Foreskin keratinocyte (primary cell): ENCODE measurements at places on chromosomes 16 and 17.
A peak's percentile ranks its signal among the peaks of the same experiment; 100 is the strongest.

DNA sequence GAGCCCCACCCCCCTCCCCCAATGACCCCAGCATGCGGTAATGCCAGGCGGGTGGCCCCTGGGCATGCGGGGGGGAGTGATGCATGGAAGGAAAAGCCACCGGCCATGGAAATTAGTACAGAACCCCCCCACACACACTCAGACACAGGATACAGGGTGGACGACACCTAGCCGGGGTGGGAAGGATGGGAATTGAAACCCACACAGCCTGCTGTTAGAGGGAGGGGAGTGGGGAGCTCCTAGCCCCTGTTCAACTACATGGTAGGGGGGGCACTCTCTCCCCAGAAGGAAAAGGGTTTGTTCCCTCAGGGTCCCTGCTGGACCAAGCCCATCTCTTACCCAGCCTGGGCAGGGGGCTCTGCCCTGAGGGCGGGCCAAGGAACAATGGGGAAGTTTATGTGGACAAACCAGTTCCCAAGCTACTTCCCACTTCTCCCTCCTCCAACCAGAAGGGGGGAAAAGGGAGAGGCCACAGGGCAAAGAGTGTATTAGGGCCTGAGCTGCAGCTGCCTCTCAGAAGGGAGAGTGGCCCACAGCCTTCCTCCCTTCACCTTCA lies 5.2 kb downstream of the TMUB2 start:
- no peak for DNase-seq

DNA sequence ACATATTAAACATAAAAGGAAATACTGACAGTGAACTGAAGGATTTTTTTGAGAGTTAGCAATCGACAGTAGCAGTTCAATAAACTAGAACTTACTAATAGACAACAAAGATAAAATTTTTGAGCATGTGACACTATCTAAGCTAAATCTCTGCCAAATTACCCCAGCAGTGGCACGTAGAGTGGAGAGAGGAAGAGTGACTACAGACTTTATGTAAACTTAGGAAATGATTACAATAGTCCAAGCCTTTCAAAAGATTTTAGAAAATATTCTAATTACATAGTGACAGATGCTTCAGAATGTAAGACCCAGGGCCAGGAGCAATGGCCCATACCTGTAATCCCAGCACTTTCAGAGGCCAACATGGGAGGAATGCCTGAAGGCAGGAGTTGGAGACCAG lies 52.4 kb downstream of the CFDP1 start:
- DNase-seq: no peak

GRCh38 chr17:66355510-66355909 lies 53.1 kb downstream of the PRKCA start:
- no peak for DNase-seq

DNA sequence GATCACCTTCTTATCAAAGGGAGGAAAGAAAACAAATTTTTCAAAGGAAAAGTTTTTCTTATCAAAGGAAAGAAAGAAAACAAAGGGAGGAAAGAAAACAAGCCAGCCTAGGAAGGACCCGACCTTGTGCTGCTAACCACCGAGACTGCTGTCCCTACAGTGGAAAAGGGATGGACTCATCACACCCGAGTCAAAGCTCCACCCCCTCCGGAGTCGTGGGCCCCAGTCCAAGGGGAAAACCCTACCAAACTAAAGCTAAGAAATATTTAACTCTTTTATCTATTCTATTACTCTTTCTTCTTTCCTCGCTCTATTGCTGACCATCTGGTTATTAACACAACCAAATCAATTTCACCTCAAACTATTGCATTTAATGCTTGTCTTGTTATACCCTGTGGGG lies 6.1 kb upstream of the ENDOV start:
- no peak for DNase-seq

- DNase-seq: peak; percentile 62
Measured at GRCh38 chr16:74577882-74578366, 29.0 kb downstream of the GLG1 start.

DNA sequence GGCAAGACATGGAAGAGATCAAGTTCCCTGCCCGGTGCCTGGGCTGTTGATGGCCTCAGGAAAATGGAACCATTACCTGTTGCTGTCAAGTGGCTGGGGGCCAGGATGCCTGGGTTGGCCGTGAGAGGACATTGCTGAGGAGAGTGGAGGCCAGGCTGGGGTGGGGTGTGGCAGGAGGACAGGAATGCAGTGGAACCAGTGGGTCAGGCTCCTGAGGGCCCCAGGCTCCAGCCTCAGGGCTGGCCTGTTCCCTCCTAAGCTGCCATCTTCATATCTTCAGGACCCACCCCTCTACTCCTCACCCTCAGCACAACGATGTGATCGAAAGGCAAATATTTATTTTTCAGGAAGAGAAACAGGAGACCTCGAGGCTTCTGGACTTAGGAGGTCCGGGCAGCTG lies 8.5 kb upstream of the YPEL3 start:
- DNase-seq: no peak

DNA sequence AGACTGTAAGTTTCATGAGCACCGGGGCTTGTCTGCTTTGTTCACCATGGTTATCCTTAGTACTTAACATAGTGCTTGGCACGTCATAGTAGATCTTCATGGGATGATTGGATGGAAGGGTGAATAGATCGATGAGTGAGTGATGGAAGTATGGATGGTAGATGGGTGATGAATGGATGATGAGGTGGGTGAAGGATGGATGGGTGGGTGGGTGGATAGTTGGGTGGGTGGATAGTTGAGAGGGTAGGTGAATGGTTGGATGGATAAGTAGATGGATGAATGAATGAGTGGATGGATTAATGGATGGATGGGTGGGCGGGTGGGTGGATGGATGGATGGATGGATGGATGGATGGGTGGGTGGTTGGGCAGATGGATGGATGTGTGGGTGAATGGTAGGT lies 133.2 kb upstream of the PLCG2 start:
- DNase-seq: no peak

DNA sequence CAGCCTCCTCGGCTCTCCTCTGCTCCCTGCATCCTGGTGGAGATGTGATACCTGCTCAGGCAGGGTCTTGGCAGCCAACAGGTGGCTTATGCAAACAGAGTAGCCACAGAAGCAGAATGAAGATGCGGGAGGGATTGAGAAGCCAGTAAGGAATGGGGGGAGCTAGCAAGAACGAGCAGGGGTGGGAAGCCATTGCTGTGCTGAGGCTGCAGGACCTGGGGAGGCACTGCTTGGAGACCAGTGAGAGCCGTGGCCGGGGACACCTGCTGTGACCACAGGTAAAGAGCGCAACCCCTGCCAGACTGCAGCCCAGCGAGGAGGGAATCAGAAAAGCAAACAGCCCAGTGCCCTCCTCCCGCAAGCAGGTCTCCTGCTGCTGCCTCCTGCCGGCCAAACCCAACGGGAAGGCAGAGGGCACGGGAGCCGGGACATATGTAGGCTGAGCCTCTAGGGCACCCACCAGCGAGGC lies 14.7 kb downstream of the AIPL1 start:
- no peak for DNase-seq

GRCh38 chr17:33038740-33039139 lies 47.1 kb downstream of the SPACA3 start:
- no peak for DNase-seq

GRCh38 chr17:59355030-59355701 lies 23.7 kb downstream of the YPEL2 start:
- DNase-seq: no peak

DNA sequence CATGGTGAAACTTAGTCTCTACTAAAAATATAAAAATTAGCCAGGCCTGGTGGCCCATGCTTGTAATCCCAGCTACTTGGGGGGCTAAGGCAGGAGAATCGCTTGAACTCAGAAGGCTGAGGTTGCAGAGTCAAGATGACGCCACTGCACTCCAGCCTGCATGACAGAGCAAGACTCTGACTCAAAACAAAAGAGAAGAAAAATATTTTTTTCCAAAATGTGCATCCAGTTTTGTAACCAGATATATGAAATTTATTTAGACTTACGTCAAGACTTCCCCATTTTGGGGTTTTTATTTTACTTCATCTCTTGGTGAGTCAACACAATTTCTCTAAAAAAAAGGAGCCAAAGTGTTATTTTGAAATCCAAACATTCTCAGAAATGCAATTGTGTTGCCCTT lies 5.5 kb upstream of the TM4SF5 start:
- DNase-seq: no peak

GRCh38 chr16:57260294-57260929 lies 15.4 kb downstream of the ARL2BP start:
- peak; percentile 84 for DNase-seq

- no peak for DNase-seq
Measured at GRCh38 chr17:48037036-48037837, at the start of gene COPZ2. Gene COPZ2, minus strand, starts transcription at chr17:48037797. Its CDS starts 20 bp downstream, at chr17:48037777.

DNA sequence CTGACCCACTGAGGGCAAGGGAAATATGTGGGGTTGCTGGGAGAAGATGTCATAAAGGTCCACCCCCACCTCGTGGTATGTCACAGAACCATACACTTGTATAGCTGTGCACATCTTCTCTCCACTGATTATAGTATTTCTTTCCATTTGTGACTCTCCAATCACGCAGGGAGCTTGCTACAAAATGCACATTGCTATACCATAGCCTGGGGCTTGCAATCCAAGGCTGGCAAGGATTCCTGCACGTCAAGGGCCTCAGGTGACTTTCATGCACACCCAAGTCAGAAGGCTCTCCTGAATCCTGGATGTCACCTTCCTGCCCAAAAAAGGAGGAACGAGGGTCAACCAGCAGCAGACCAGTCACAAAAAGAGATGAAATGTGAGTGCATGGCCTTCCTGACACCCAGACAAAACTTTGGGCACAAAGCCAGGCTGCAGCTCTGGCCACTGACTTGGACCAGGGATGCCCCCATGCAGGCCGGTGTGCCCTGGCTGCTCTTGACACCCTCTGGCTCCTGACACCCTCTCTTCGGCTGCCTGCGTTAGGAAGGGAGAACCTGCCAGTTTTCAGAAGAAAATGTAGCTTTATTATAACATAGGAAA lies 12.1 kb downstream of the TBC1D26 start:
- DNase-seq: no peak

GRCh38 chr16:28511801-28512789 lies 5.5 kb upstream of the IL27 start:
- no peak for DNase-seq

DNA sequence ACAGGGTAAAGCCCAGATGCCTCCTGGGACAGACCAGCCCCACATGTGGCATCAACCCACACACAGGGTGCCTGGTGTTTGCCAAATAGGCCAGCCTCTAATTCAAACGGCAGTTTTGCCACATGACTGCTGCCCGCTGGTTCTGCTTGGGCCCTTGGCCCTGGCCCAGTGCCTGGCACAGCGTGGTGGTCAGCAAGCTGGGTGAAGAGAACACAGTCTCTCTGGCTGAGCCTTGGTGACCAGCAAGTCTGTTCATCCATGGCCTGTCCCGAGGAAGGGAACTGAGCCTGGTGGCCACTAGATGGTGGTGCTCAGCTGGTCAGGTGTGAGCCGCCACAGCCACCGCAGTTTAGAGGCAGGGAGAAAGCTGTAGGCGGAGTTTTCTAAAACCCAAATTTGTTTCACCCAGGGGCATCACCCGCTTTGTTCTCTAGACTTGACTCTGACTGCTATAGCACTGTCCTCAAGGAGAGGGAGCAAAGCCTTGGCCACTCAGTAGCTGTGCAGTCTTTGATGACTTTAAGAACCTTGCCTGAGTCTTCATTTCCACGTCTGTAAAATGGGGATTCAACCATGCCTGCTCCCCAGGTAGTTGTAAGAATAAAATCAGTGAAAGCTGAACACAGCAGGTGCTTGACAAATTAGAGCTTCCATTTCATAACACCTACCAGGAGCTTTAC lies 4.7 kb upstream of the GFAP start:
- no peak for DNase-seq

- no peak for DNase-seq
Measured at GRCh38 chr16:81698310-81698641, 80.8 kb upstream of the PLCG2 start.

DNA sequence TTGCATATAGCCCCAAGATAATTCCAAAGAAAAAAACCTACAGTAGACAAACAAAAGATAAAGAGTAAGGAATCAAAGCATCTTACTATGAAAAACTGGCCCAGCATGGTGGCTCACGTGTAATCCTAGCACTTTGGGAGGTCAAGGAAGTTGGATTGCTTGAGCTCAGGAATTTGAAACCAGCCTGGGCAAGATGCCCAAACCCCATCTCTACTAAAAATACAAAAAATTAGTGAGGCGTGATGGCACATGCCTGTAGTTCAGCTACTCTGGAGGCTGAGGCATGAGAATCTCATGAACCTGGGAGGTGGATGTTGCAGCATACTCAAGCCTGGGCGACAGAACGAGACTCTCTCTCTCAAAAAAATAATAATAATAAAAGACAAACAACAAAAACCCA lies 764.7 kb upstream of the KIF2B start:
- DNase-seq: peak; percentile 24

GRCh38 chr17:10745231-10745630 lies 15.4 kb upstream of the TMEM220 start:
- DNase-seq: no peak

GRCh38 chr16:35745821-35746248 lies 2286.4 kb downstream of the TP53TG3F start:
- no peak for DNase-seq

GRCh38 chr17:36813957-36814563 lies 123.2 kb upstream of the LHX1 start:
- DNase-seq: no peak

GRCh38 chr16:8958344-8959167 lies 5.2 kb downstream of the USP7 start:
- DNase-seq: no peak

GRCh38 chr16:56807011-56807675 lies 57.9 kb upstream of the SLC12A3 start:
- DNase-seq: peak; percentile 20

- DNase-seq: no peak
Measured at GRCh38 chr17:61806936-61807335, 56.4 kb downstream of the BRIP1 start.

GRCh38 chr17:50026837-50027171 lies 29.1 kb upstream of the ITGA3 start:
- DNase-seq: peak; percentile 76

DNA sequence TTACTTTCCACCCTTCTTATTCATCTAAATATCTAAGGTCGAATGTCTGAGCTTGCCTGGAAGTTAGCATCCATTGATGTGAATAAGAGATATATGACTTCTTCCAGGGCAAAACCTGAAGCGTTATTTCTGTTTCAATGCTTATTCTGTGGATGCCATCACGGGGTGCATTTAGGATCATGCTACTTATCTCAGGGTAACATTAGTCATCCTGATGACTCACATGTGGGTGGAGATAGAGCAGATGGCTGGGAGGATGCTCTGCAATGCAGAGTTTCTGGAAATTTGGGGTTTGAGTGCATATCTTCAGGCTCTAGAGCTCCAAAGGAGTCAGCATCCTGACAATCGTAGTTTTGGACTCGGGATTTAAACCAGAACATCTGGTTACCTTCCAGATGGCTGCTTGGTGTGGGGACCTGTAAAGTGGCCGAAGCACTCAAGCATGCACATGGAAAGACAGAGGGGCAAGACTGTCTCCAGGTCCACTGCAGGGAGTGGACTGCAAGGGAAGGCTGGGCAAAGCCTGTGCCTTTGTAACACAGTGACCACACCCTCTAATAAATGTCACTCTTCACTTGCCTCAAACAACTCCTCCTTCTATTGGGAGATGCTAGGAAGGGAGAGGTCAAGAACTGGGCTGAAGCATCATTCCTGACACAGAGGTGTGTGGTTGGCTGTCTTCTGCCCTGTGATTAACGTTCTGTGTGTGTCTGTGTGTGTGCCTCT lies 175.2 kb upstream of the SALL1 start:
- peak; percentile 37 for DNase-seq

- DNase-seq: no peak
Measured at GRCh38 chr16:61547626-61548025, 488.6 kb downstream of the CDH8 start.
